ENCODE measurements at places on chromosomes 1 and 21.

GRCh38 chr1:19762175-19762779, 37.4 kb downstream of the TMCO4 start:
- no peak for DNase-seq

DNA sequence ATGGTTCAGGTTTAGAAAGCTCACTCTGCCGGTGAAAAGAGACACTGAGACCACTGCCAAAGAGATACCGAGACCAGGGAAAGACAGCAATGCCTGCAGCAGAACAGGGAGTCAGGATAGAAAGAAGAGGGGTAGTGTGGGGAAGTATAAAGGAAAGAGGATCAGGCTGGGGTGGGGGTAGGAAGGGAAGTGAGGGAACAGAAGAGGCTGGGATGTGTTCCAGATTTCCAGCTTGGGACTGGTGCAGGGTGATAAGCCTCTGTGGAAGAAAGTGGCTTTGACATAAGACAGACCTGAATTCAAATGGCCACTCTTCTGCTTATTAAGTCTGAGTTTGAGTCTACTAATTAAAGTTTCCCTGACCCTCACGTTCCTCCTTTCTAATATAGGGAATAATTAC, 105.9 kb downstream of the PIK3R3 start:
- no peak for DNase-seq

DNA sequence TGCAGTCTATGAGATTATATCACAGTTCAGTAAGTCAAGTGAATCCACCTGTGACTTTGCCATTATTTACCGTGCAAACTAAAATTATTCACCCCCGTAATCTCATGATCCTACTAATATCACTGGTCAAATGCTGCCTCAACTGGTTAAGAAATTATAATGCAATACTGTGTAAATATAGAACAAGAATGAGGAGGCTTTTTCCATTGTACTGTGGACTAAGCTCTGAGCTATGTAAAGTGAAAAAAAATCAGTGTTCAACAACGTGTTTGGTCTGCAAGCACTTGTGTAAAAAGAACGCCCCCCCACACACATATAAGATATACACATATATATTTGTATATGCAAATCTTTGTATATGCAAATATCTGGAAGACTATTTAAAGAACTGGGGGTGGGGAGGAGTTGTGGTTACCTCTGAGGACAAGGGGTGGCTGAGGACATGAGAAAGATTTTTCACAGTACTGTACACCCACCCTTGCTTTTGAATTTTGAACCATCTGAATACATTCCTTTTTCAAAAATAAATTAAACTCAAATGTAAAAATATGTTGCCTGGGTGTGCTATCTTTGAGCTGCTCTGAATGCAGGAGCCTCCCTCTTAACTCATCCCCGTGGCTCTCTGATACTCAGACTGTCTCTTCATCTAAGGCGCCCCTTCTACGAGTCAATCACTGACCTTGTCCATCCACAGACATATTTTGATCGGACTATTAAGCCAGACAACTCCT, 57.0 kb downstream of the PTP4A2 start:
- no peak for DNase-seq

DNA sequence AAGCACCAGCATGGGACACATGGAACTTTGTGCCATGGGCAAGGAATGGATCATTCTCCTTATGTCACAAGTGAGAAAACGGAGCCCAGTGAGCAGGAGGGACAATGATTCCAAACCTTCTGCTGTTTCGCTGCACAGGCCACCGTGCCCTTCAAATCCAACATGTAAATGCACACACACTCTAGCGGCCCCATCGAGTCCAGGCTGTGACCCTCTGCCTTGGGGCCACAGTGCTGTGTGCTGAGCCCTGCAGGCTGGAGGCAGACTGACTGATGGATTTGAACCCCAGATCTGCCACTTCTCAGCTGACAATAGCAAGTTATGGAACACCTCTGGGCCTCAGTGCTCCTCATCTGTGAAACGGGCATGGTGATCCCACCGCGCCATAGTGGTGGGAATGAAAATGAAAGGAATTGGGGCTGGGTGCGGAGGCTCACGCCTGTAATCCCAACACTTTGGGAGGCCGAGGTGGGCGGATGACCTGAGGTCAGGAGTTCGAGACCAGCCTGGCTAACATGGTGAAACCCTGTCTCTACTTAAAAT, 63.6 kb downstream of the ALPL start:
- DNase-seq, result no peak

DNA sequence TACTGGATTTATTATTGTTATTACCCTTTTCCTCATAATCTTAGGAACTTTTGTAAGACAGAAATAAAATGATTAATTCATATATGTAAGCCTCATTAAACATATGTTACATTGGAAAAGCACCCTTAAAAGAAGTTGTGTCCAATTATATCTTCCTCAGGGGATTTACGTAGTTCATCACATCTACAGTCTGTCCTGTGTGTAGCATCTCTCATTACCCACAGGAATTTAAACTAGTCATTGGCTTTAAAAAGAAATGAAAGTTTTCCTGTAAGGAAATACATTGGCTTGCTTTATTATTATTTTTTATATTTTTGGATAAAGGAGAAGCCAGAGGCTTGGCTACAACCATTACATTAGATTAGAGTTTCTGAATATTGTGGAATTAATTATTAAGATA, 56.1 kb downstream of the SWT1 start:
- no peak for DNase-seq

GRCh38 chr1:2213576-2214505, 14.3 kb upstream of the SKI start:
- DNase-seq, result no peak

DNA sequence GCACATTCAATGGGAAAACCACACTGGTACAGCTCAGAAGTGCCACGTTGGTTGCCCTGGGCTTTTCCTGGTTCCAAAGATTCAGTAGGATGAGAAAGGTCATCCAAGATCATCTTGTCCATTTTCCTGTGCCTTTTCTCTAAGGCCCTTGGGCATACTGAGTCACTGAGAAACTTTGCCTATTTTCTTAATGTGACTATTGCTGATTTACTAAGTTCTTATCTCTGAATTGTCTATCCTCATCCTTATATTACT, 57.2 kb upstream of the HSD17B7 start:
- DNase-seq, result no peak

- no peak for DNase-seq
These were observed 176.9 kb downstream of the FASLG start for GRCh38 chr1:172835834-172836233.

DNA sequence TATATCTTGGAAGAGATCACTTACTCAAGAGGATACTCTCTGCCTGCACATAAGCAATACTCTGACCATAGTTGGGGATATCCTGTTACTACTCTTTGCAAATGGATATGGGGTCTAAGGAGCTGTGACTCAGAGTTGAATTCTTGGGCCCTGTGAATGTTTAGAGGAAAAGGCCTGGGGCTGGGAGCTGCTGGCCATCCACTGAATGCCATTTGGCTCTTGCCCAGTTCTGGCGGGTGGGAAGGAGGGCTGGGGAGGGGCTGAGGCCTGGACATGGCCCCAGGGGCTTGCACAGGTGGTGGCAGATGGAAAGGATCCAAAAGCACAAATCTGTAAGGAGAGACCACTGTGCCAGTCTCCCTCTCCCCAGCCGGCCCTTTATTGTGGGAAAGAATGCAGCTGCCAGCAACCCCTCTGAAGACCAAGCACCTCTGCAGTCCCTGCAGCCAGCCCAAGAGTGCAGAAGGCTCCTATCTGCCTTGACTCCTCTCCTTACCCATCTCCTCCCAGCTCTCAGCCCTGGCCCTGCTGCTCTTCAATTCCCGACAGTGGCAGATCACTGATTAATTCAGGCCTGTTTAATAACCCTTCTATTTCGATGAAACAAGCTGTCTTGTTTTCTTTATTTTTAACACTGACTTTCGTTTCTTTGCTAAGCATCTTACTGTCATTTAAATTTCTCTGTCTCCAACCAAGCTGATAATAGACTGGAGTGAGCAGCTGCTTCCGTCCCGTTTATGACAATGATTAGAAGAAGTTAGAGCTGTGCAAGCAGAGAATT, 12.1 kb downstream of the PLXNA2 start:
- DNase-seq, result no peak

DNA sequence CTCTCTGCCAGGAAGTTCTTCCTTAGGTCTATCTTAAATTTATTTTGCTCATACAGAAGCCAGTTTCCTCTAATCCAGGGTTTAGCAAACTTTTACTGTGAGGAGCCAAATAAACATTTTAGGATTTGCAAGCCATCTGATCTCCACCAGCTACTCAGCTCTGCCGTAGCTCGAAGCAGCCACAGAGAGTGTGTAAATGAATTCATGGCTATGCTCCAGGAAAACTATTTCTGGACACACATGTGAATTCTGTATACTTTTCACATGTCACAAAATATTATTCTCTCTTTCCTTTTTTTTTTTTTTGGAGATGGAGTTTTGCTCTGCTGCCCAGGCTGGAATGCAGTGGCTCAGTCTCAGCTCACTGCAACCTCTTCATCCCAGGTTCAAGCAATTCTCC, 13.4 kb upstream of the AGTRAP start:
- DNase-seq, result no peak

GRCh38 chr1:117179471-117179870, 31.3 kb downstream of the VTCN1 start:
- DNase-seq, result no peak

DNA sequence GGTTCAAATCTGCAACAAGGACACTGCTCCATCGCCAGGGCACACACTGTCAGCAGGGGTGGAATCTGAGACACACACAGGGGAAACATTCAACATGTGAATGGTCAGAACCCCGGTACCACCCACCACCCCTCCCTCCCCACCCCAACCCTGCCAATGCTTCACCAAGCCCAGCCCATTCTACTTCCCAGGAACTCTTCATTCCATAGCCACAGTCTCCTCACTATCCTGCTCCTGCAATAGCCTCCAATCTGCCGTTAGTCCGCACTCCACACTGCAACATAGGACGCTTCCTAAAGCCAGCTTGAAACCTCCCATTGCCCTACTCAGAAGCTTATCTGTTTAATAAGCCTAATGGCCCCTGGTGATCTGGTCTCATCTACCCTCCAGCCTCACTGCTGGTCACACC, 7.5 kb upstream of the RAB3B start:
- no peak for DNase-seq

DNA sequence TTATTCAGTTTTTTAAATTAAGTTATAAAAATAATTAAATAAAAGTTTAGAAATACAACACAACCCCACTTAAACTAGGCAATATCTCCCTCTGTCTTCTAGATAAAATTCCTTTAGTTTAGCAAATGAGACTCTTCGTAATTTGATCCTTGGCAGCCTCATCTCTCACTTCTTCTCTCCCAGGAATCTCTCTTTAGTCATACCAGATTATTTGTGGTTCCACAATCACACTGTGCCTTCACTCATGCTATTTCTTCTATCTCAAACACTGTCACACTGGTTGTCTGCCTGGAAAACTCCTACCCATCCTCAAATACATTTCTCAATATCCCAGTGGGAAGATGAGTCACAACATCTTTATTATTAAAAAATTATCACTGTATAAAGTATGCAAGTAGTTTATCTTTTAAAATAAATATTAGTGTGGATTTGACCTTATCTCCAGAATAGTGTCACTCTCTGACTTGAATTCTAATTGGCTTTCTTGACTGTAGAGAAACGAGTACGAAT, 195.5 kb downstream of the KCNH1 start:
- no peak for DNase-seq

DNA sequence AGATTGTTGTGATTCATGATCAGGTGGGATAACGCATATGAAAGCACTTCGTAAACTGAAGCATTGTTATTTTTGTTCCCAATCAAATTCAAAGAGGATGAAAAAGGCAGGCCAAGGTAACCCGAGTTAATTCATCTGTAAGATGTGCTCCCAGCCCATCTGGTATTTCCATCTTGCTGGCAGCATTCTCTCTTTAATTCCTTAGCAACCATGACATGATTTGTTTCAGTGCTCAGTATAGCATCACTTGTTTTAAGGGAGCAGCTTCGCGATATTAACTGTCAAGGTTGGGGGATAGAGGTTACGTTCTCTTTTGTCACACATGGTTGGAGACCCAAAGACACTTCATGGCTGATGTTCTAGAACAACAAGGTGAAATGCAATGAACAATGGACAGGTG, 6.4 kb downstream of the TSPAN2 start:
- no peak for DNase-seq

DNA sequence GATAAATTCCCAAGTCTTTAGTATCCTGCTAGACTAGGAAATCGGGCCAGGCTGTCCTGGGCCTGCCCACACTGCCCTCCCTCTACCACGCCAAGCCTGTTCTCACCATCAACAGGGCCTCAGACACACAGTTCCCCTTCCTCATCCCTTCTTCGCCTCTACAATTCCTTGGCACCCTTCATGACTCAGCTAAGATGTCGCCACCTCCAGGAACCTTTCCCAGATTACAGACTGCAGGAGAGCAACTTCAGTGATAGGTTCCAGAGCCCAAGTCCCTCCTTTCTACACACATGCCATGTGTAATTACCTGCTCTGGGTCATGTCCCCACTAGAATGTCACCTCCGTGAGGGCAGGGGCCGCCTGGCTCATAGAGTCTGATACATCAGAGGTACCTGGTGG, 3.3 kb downstream of the RIMS3 start:
- DNase-seq, result no peak

GRCh38 chr1:21287905-21288514, 2.3 kb downstream of the ECE1 start:
- no peak for DNase-seq
